ENCODE measurements at places on chromosomes 7 and 10.

- no peak for DNase-seq
These were observed 9.3 kb downstream of the ATP6V0E2 start for GRCh38 chr7:149883048-149883438.

DNA sequence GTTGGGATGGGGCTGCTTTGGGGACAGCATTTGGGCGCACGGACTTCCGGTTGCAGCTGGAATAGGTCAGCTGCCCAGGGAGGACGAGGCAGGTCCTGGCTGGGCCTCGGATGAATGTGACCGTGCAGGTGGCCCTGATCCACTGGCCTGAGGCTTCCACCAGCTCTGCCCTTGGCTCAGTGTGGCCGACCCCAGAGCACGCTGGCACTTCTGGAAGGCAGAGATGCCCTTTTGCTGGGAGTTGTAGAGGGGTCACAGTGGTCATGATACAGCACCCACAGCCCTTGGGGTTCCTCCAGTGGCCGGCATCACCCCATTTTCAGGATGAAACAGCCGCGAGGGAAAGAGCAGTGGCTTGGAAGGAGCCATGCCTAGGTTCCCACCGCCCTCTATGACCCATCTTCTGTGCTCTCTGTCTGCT is 19.0 kb downstream of the ADCY1 start:
- DNase-seq, result no peak

- DNase-seq, result no peak
These were observed 35.8 kb downstream of the FOXP2 start for GRCh38 chr7:114450431-114450830.

- DNase-seq, result no peak
These were observed 46.1 kb upstream of the CACUL1 start for GRCh38 chr10:118800920-118801319.

GRCh38 chr7:148410905-148411304 is 179.7 kb upstream of the C7orf33 start:
- DNase-seq, result no peak

DNA sequence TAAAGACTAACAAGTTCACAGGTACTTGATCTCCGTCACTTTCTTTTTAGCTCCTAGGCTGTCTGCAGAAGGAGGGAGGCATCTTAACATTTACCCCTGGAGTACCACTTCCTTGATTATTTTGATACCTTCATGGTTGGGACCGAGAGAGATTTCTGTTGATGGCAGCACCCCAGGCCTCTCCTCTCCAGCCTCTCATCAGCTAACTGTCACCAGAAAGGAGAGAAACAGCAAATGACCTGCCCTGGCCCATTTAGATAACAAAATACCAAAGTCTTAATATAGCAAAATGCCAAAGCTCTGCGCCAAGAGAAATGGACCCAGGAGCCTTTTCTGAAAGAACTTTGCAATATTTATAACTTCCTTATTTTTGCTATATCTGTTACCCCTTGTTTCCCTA is 30.0 kb upstream of the KLHL7 start:
- DNase-seq, result no peak

GRCh38 chr10:94146746-94147145 is 153.0 kb downstream of the PLCE1 start:
- DNase-seq, result no peak

DNA sequence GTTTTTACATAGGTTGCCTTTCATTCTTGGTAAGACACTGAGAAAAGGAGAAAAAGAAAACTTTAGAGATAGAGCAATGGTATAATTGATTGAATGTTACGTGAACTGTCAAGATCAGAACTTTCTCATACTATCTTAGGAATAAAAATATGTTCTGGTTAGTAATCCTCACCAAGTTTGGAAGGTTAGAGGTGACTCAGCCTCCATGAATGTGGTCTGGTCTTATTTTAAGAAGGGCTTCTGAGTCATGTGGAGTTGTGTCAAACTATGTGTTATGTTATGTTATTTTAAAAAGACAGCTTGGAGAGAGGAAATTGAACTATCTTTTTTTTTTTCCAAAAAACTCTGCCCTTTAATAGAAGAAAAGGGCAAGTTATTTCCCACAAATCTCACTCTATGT is 458.6 kb upstream of the KLF6 start:
- DNase-seq, result peak; percentile 97

DNA sequence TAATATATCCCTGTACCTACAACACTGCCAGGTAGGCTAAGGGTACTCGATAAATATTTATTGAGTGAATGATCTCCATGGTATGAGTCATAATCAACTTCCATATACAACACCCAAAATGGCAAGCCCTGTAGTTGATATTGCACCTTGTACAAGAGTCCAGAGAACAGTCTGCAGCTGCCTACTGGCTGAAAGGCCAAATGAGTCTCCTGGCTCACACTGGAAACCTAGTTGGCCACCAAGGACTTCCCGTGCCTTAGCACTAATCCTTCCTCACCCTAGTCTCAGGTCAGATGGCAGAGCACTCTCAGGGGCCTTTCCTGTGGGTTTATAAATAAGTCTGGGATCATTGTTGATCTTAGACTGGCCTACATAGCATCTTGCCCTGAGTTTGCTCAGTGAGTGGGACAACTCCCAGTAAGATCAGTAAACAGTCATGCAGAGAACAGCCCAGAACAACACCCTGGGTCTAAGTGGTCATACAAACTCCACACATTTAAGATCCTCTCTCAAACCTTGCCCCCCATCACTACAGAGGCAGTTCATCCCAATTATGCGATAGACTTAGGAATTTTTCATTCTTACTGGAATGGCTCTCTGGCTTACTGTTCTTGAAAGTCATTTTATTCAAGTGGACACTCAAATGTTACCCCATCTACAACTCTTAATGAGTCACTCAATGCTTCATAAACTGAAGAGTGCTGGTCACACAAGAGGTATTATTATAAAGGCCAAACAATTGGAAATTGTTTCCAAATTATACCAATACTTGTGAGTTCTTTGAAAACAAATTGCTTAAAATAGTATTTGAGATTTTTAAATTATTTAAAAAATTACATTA is 14.7 kb upstream of the SLC16A9 start:
- no peak for DNase-seq

DNA sequence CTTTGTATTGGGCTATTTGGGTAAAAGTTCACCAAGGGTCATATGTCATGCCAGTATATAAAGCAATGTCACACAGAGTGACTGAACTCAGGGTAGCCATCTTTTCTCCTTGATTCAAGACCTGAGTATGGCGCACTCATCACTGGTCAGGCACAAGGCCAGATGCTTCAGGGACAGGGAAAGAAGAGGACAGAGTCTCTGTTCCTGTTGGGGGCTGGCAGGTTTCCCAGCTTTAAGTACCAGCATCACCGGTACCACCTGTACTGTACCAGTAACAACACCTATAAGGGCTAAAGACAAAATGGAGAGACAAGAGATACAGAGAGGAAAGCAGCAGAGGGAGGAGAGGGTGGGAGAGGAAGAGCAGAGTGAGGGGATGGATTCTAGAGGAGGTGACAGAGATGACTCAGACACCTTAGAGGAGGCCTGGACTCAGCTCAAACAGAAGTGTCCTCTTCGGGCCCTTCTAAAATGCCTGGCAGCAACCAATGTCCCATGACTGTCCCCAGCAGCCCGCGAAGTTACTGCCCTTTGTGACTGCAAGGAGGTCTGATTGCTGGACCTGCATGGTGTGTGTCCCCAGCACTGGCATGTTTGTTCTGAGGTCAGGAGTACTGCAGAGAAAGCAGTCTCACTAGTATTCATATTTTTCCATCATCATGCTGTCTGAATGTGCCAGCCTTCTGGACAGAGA is 191.3 kb downstream of the MYOF start:
- no peak for DNase-seq

DNA sequence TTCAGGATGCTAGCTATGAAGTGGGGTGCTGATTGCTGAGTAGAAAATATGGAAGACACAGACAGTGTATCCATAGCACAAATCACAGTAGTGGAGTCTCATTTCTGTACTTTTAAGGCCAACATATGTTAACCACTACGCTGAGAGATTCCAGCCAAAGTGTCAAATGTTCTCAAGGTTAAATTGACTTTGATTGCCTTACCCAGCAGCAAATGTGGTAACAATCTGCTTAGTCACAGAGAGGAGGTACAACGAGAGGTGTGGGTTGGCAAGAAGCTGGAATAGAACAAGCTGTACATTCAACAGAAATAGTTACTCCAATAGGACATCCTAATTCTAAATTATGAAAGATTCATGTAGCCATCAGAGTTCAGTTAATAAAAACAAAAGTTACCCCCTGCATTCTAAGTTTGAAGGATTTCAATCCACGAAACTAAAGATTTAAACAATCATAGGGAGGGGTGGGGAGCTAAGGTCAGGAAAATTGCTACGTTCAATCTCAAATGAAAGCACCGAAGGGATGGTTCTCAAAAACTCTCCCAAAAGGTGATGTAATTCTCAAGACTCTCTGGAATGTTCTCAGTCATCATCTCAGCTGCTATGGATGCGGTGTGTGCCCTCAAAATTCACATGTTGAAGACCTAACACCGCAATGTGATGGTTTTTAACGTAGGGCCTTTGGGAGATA is 137.0 kb downstream of the ETV1 start:
- peak; percentile 42 for DNase-seq

DNA sequence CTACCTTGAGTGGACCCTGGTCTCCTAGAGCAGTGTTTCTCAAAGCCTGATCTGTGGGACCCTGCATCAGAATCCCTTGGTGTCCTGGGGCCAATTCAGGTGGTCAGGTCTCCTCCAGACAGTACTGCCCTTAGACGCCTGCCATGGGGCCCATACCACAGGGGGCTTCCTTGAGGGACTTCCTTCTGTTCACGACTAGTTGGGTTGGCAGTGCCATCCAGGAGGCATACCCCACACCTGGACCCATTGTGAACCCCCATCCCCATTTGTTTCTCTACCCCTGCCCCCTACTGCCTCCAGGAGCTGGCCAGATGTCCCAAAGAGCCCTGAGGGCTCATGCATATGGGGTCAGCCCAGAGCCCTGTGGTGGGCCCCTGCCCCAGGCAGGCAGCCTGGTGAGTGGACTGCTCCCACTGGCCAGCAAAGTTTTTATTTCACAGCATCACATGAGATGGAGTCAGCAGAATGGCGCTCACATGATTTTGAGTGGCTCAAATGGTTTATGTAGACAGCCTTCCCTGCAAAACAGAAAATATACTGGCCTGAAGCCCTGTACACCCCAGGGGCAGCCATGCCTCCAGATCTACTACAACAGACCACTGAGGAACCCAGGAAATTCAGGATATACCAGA is 259.9 kb upstream of the ZMIZ1 start:
- DNase-seq, result peak; percentile 30

- DNase-seq, result peak; percentile 20
These were observed 24.0 kb downstream of the HABP2 start for GRCh38 chr10:113576852-113577251.

DNA sequence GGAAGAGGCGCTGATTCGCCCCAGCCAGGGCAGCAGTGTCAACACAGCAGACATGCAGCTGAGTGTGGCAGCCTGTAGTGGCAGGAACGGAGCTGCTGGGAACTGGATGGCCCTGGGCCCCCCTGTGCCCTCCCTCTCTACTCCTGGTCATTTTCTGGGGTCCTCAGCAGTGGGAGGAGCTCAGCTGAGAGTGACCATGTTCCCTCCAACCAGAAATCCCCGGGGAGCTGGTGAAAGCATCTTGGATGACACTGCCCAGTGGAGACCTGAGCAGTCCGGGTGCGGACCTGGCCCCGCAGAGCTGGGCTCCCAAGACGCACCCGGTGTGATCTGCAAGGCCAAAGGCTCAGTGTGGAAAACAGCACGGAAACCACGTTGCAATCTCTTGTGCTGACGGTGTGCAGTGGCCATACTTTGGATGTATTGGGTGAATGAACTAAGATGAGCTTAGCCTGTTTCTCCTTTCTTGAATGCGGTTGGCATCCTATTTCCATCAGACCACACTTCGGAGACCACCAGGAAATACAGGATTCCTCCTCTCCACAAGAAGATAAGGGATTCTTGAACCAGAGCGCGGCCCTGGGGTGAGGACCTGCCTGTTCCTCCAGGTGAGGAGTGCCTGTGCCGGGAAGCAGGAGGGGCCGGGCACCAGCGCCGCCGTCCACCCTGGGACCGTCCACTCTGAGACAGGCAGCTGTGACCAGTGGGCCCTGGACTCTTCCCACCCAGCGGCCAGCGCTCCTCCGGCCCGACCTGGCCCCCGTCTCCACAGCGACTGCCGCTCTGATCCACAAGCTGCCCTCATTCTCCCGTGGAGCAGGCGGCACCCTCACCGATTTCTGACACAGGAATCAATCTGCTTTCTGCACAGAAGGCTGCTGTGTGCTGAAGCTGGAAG is 93.5 kb upstream of the DIP2C start:
- DNase-seq, result no peak

DNA sequence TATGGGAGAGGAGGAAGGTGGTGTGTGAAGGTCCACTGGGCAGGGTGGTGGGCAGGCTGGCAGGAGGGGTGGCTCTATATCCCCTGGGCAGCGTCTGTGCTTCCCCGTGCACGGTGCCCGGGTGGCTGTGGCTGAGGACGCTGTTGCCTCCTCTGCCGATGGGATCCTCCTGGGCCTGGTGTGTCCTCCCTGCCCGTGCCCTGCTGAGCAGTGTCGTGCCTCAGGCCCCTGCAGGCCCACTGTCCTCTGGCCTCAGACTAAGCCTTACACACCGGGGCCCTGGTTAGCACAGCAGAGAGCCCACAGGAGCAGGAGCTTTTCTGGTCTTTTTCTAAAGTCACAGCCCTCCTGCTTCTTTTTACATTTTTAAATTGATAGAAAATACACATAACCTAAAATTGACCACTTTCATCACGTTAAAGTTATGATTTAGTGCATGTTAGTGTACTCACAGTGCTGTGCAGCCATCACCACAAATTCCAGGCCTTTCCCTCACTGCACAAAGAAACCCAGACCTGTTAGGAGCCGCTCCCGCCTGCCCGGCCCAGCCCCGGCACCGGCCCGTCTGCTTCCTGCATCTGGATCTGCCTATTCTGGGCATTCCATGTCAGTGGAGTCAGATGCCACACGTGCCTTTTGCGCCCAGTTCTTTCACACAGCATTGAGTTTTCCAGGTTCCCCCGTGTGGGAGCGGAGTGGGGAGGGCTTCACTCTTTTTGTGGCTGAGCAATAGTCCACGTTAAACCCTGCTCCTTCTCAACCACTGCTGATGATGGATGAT is 19.4 kb downstream of the PFKFB3 start:
- peak; percentile 59 for DNase-seq

DNA sequence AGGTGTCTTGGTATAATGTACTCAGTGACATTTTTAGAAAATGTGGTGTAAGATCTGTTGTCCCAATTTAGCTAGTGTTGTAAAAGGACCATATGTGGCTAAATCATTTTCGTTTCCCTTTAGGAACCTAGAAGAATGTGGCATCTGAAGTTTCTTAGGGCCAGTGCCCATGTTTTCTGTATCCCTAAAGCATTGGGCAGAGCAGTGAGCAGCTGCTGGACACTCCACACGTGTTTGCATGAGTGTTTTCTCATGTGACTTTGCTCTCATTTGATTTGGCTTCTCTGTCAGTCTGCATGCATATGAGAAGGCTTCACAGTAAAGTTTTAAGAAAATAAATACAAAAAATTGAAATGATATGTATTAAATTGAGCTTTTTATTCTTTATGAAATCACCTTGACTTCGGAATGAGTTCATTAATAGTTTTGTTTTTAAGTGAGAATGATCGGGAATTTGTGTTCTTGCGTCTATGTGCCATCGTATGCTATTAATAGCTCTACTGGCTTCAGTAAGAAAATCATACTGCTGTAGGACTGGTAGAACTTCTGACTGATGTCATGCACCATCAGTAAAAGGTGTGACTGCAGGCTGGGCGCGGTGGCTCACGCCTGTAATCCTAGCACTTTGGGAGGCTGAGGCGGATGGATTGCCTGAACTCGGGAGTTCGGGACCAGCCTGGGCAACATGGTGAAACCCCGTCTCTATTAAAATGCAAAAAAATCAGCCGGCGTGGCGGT is 61.3 kb downstream of the RBM33 start:
- DNase-seq, result no peak

GRCh38 chr10:116540814-116541213 is 4.9 kb upstream of the PNLIP start:
- DNase-seq, result no peak

All from mesenchymal stem cell (in vitro differentiated cells and primary cell).